ENCODE measurements at places on chromosomes 16 and 17.

DNA sequence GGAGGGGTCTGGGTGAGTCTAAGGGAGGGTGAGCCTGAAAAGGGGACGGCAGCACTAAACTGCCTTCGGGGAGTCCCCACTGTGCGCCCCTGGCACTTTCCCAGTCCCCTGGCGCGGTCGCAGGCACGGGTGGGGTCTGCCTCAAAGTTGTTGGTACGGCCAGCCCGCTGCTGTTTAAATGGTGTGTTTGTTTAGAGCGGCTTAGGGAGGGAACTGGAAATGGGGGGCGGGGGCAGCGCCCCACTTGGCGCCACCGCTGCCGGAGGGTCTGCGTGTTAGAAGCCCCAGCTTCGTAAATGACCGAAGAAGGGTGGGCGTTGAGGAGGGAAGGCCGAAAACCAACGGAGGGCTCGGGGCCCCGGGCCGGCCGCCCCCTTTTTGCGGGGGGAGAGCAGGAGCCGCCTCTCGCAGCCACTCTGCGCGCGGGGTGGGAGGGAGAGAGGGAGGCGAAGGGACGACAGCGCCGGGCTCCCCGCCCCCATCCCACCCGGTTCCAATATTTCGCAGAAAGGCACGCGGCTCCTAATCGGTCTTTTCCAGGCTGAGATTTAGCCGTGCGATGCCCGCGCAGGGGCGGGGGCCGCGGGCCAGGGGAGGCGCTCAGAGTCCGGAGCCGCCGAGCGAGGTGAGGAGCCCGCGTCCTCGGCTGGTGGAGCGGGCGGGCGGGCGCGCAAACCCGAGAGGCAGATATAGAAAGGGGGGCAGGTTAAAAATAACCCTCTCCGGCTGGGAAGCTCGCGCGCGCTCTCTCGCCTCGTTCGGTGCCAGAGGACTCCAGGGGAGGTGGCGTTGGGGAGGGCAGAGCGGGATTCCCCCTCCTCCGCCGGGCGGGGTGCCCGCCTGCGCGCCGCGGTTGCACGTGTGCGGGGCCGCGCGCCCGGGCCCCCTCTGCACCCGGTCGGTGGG, 54.9 kb downstream of the SREBF1 start:
- DNase-seq = no peak

- DNase-seq = no peak
Observed at GRCh38 chr16:2979669-2980226, 498 bp downstream of the PKMYT1 start.

DNA sequence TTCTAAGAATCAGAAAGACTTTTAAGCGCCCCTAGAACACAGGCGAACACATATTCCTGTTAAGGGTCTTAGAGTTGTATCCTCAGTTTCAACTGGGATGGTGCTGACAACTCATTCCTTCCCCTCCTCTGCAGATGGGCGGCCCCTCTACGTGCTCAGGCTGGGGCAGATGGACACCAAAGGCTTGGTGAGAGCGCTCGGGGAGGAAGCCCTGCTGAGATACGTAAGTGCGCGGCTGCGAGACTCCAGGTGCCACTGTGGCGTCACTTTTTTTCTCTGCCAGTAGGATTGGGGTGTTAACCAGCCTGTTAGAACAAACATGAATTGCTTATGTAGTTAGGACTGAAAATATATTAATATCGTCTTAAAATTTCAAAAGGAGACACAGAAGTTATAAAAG, 62.7 kb downstream of the SEC14L1 start:
- DNase-seq = no peak

DNA sequence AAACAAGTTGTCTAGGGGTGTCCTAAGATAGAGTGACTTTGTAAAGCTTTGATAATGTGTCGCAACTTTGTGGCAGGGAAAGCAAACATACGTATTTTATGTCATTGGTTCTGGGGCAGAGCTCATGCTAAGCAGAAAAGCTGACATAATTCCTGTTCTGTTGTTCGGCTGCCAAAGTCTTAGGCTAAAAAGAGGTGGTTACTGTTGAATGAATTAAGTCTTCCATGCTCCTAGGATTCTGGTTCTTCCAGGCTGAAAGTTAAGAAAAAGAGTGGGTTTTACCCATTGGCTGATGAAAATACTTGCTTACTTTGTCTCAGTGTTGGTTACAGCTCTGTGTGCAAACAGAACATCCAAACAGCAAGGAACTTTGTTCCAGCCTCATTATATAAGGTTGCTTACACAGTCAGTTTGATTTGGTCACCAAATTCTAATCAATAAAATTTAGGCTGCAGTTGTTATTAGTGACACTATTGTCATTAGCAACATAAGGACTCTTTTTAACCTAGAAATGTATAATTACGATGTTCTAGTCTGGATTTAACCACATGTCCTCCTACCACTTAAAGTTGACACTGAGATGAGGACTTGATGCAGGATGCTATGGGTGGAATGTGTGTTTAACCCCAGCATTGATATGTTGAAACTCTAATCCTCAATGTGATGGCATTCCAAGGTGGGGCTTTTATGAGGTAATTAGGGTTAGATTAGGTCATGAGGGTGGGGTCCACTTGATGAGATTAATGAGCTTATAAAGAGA, 114.0 kb upstream of the GOT2 start:
- no peak for DNase-seq

DNA sequence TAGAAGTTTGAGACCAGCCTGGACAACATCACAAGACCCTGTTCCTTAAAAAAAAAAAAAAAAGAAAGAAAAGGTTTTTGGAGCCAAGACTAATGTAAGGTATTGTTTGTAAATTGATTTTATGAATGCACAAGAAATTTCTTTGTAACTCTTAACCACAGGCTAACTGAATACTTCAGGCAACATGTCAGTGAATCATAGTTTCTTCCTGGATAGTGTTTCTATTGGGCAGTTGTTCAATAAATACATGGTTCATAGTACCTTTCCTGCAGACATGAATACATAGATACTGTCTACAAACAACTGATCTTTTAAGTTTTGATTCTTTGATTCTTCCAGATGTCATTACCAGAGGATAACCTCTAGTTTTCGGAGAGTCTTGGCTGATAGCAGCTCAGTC, 11.6 kb downstream of the DDX42 start:
- DNase-seq = no peak

GRCh38 chr17:36673637-36674277, 72.4 kb downstream of the MRM1 start:
- no peak for DNase-seq

Data from T1000 (cell line).